H1 (cell line): ENCODE measurements at places on chromosomes 1 and 21. TPM values are rescaled to one million over a fixed set of nuclear protein-coding genes. Genes with fewer than 3 reads are reported as not detected.

- peak overlapping the region; percentile 92 for H3K27ac ChIP-seq
- H3K4me1 ChIP-seq, result no peaks in the 10 kb centered on the region
- peak overlapping the region; percentile 88 for H3K4me3 ChIP-seq
- H3K36me3 ChIP-seq, result peaks cover 6% of the 10 kb centered on the region; the same call in 1 of the 2 replicates
- no peak for DNase-seq
Observed at GRCh38 chr1:11273595-11274234, 717 bp downstream of the UBIAD1 start.

The IVL gene
- total RNA-seq, result not detected in 2 replicates

The TPTE gene
- total RNA-seq, result not detected in 2 replicates

The TEDDM1 gene
- total RNA-seq, result not detected in 2 replicates

GRCh38 chr1:230827081-230827681, 41.1 kb downstream of the C1orf198 start:
- no peaks in the 10 kb centered on the region for H3K27me3 ChIP-seq
- no peaks in the 10 kb centered on the region for H3K4me1 ChIP-seq
- no peak for DNase-seq
- H3K36me3 ChIP-seq, result no peaks in the 10 kb centered on the region
- H3K4me3 ChIP-seq, result no peak overlapping the region
- no peak overlapping the region for H3K27ac ChIP-seq

DNA sequence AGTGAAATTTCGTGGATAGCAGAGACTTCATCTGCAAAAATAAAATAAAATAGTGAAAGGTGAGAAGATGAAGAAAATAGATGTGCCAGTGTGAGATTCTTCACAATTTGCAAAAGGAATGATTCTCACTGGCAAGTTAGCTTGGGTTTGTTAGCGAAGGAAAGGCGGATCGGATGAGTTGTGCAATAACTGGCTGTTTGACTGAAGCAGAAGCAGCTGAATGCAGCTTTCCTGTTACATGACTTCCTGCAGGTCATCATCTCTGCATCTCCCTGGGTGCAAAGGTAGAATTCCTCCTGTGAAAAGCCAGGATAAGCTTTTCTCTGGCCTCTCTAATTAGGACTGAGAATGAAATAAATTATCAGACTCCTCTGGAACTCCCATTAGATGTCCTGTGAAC, 263.1 kb upstream of the CHRM3 start:
- H3K4me3 ChIP-seq, result no peak overlapping the region
- no peak for DNase-seq
- H3K4me1 ChIP-seq, result peaks cover 10% of the 10 kb centered on the region
- no peak overlapping the region for H3K27ac ChIP-seq
- H3K36me3 ChIP-seq, result no peaks in the 10 kb centered on the region
- H3K27me3 ChIP-seq, result no peaks in the 10 kb centered on the region

- H3K4me1 ChIP-seq, result peaks cover 2% of the 10 kb centered on the region
- DNase-seq, result peak; percentile 36
- no peak overlapping the region for H3K4me3 ChIP-seq
Observed at GRCh38 chr1:160951443-160952128, 3.0 kb downstream of the ITLN2 start.

DNA sequence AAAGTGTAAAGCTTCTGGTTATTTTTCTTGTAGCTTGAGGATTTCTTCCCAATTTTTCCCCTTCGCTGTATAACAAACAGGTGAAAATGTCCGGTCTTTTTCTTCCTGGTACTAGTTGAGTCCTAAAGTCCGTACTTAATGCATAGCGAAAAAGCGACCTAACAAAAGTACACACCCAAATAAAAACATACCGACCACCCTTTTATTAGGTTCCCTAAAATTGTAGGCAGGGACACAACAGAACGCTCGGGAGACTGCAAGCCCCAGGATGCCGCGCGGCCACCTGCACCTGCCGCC, 281 bp upstream of the BTF3L4 start:
- H3K4me1 ChIP-seq, result no peaks in the 10 kb centered on the region
- H3K27me3 ChIP-seq, result no peaks in the 10 kb centered on the region
- DNase-seq, result no peak
- H3K27ac ChIP-seq, result peak overlapping the region; percentile 86
- H3K36me3 ChIP-seq, result peaks cover 33% of the 10 kb centered on the region
- H3K4me3 ChIP-seq, result peak overlapping the region; percentile 88

DNA sequence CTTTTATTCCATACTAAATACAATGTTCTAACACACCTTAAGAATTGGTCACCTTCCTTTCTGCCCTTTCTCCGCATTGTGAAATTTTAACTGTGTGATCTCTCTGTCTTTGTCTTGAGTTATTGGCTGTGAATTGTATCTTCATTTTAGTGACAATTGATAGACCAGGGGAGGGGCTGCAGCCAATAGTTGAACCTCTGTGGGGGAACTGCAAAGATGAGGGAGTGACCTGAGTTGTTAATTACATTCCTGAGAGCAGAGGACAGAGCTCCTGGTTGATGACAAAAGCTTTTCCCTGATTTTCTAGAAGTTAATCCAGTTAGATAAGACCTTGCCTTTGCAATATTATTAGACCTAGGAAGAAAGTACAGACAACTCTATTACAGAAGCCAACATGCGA, 1535.7 kb downstream of the BRINP3 start:
- no peaks in the 10 kb centered on the region for H3K36me3 ChIP-seq
- no peaks in the 10 kb centered on the region for H3K4me1 ChIP-seq
- no peak overlapping the region for H3K27ac ChIP-seq
- no peaks in the 10 kb centered on the region for H3K27me3 ChIP-seq
- H3K4me3 ChIP-seq, result no peak overlapping the region

DNA sequence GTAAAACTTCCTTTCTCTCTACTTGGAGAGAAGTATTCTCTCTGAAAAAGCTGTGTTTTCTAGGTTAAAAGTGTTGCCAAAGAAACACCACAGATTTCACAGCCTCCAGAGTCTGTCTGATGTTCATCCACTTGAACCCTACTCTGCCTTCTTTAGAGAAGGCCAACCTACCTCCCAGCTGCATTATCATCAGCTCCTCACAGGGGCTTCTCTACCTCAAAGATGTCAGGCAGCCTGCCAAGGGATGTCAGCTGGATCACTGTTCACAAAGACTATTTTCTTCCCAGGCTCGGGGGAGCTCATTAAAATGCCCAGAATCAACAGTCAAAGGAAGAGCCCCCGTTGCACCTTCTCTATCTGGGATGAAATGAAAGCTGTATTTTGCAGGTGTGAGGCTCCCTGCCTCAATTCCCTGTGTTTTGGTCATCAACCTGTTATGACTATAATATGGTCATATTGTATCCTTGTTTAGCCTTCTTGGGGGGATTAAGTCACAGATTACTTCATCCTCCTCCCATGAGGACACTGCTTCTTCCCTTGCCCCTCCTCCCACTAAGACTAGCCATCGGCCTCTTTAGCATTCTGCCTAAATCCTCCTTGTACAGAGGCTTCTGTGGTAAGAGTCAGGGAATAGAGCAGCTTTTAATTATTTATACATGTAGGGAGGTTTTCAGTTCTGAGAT, 25.7 kb downstream of the ANGPTL7 start:
- H3K27ac ChIP-seq, result no peak overlapping the region
- H3K4me1 ChIP-seq, result no peaks in the 10 kb centered on the region
- no peak overlapping the region for H3K4me3 ChIP-seq
- peaks cover 40% of the 10 kb centered on the region for H3K36me3 ChIP-seq

The LORICRIN gene
- not detected in 2 replicates for total RNA-seq

The SYDE2 gene
- 12.7 and 14.6 TPM in 2 replicates for total RNA-seq

The PHLDA3 gene
- total RNA-seq, result 27.5 and 27.7 TPM in 2 replicates

The CFAP107 gene
- not detected in 2 replicates for total RNA-seq

The CFAP141 gene
- not detected in 2 replicates for total RNA-seq

DNA sequence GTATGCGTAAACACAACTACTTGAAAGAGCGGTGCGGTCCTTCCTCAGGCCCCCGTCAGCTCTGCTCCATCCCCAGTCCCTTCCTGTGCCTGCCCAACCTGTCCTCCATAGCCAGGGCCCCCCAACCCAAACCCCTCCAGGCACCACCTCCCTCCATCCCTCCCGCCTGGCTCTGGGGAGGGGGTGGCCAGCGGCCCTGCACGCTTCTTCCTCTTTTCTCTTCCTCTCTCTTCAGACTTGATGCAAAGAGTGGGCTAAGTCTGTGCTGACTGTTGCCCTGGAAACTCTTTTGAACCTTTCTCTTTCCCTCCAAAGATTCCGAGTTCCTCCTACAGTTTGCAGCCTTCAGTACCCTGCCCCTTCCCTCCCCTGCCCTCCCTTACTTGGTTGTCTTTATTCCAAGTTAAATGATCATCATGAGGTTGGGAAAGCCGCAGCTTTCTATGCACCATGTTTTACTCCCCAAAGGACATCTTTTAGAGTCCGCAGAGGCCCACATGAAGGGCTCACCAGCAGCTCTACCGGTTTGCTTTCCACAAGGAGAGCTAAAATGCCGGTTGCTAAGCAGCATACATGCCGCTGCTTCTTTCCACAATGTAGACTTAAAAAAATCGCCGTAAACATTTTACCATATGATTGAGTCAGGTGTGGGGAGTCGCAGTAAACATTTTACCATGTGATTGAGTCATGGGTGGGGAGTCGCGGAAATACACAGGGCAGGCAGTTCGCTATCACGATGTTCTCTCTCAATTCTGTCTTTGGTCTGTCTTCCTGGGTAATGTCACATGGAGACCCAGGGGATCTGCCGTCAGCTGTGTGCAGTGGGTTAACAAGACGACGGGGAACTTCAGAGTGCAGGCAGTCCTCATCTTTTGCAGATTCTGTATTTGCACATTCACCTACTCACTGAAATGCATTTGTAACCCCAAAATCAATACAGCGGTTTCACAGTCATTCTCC, 525.3 kb downstream of the KIF26B start:
- H3K4me3 ChIP-seq, result no peak overlapping the region
- no peaks in the 10 kb centered on the region for H3K27me3 ChIP-seq
- H3K4me1 ChIP-seq, result no peaks in the 10 kb centered on the region
- DNase-seq, result no peak

DNA sequence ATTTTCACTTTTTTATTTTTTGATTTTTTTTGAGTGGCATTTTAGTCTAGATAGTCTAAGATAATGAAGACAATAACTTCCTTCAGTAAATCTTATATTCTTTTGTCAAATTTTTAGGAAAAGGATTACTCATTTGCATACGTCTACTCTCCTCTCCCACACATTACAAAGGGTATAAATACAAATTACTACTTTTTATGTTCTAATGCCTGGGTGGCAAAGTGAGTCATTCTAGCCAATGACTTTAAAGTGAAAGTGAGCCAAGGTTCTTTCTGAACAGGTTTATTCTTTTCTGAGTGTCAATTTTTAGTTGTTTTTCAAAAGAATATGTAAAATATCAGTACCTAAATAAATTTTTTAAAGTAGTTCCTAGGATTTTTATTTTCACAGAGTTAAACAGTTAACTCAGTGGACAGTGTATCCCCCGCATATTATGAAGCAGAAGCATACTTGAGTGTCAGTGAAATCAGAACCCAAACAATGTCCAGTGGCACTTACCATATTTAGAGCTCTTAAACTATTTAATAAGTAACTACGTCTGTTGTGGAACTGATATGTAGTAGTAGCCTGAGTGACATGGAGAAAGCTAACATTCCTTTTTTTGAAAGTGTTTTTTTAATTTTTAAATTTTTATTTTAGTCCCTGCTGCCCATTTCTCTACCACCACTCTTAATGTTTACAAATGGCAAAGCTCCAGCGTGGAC, 141.7 kb downstream of the PHTF1 start:
- no peak overlapping the region for H3K27ac ChIP-seq
- H3K4me3 ChIP-seq, result no peak overlapping the region
- no peaks in the 10 kb centered on the region for H3K36me3 ChIP-seq
- H3K27me3 ChIP-seq, result no peaks in the 10 kb centered on the region
- H3K4me1 ChIP-seq, result peaks cover 4% of the 10 kb centered on the region
- no peak for DNase-seq

The DUSP10 gene
- 1.2 and 1.5 TPM in 2 replicates for total RNA-seq

GRCh38 chr1:180525715-180526039, 23.3 kb upstream of the ACBD6 start:
- no peaks in the 10 kb centered on the region for H3K36me3 ChIP-seq
- no peak for DNase-seq
- no peak overlapping the region for H3K4me3 ChIP-seq
- H3K27me3 ChIP-seq, result no peaks in the 10 kb centered on the region
